ENCODE measurements at places on chromosomes 5 and 9.

DNA sequence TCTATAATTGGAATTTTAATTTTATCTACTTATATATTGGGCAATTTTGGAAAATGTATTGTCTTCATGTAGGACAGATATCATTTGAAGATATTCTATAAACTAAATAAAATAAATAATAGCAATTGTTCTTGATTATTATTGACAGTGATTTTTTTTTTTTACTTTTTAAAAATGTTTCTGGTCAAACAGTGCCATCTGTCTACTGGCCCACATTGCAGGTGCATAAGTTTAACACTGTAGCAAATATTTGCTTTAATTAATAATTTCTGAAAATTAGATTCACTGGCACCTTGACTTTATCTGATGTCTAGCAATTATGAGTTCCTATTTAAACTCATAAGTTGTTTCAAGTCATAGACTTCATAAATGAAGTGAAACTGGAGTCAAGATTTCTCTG, 41.1 kb upstream of the ISOC1 start:
- no peak for DNase-seq

- no peak for DNase-seq
Observed at GRCh38 chr9:15717290-15717967, 164.6 kb downstream of the CCDC171 start.

GRCh38 chr5:89855417-89855816, 554.1 kb downstream of the CETN3 start:
- DNase-seq, result no peak

- no peak for DNase-seq
Observed at GRCh38 chr5:86974955-86975354, 292.7 kb upstream of the RASA1 start.

- no peak for DNase-seq
Observed at GRCh38 chr9:23779220-23779619, 46.8 kb downstream of the ELAVL2 start.

- DNase-seq, result no peak
Observed at GRCh38 chr5:63055421-63055820, 476.8 kb downstream of the LRRC70 start.
